H7 (cell line): ENCODE measurements at places on chromosomes 3 and 15. TPM values are rescaled to one million over a fixed set of nuclear protein-coding genes. Genes with fewer than 3 reads are reported as not detected.

GRCh38 chr3:193269343-193270028, 28.5 kb downstream of the PLAAT1 start:
- no peak for DNase-seq

DNA sequence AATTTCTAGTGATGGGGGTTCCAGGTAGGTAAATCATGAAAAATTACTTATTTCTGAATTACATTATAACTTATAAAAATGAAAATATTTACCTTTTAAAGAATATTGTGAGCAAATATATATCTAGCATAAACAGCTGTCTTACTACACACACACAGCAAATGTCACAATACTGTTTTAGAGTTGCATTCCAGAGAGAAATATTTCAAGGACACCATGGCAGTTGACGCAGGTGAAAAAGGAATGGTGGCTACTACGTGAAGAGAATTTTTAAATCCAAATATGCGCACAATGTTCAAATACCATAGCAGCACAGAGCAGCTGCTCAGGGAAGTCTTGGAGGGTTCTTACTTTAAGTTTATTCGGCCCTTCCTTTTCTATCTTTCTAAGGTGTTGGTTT, 356.2 kb downstream of the CGGBP1 start:
- no peak for DNase-seq

DNA sequence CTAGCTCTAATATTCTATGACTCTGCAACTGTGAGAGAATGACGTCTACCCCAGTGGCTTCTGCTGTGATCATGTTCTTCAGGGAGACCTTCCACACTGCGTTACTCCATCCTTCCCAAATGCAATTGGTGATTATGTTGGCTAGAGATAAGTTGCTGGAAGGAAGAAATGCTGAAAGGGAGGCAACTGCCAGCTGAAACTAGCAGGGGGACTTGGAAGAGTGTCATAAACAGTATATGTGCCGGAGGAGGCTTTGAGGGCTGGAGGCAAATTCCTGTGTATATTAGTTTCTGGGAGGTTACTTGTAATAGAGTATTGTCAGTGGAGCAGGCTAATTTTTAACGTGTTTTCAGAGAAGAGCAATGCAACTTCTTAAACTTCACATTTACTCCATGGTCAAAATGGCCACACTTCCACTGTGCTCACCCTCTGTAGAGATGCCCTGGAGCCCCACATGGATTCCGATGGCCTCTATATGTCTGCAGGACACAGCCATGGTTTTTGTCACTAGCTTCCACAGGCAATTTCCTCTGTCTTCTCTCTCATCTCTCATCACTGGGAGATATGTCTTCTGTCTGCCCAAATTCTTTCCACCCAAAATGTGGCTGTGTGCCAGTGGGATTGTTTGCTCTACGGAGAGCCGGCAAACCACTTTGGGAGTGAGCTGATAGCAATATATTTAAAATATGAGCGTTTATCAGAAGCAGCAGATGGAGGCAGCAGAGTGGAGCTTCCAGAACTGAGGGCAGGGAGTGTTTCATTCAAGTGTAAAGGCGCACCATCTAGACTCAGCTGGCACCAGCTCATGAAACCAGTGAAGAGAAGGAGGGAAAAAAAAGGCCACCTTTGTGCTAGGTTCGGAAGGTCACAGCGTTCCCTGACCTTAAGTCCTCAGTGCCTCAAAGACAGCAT, 13.3 kb upstream of the CD47 start:
- no peak for DNase-seq

Gene GABRB3
- 89.0 and 94.5 TPM in 2 replicates for total RNA-seq

- DNase-seq = peak; percentile 97
Observed at GRCh38 chr3:184380185-184380626, 352 bp downstream of the CHRD start.

DNA sequence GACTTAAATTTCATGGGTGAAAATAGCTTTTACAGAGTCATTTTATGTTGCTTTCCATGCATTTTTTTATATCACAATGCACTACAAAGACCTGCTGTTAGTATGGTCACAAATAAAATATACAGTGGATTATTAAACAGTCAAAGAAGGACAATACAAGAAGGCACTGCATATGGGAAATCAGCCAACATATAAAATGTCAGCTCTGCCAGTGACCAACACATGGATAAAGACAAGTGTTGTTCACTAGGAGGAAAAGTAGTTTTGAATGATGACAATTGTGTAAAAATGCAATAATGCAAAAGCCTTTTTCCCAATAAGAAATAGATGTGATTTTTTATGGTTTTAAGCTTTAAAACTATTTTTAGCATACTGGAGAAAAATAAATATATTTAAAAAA, 425.3 kb upstream of the CBLB start:
- DNase-seq = no peak

DNA sequence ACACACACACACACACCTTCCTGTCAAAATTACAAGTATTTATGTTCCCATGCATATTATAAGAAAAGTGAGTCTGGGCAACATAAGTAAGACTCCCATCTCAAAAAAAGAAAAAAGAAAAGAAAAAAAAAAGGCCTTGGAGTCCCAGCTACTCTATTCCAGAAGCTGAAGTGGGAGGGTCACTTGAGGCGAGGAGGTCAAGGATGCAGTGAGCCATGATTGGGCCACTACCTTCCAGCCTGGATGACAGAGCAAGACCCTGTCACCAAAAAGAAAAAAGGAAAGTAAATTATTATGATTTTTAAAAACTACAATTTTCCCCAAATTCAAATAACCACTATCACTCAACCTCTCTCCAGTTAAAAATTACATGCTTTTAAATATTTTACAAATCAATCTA, 113.1 kb downstream of the STAG1 start:
- no peak for DNase-seq

Gene AADAC
- total RNA-seq = not detected in 2 replicates

DNA sequence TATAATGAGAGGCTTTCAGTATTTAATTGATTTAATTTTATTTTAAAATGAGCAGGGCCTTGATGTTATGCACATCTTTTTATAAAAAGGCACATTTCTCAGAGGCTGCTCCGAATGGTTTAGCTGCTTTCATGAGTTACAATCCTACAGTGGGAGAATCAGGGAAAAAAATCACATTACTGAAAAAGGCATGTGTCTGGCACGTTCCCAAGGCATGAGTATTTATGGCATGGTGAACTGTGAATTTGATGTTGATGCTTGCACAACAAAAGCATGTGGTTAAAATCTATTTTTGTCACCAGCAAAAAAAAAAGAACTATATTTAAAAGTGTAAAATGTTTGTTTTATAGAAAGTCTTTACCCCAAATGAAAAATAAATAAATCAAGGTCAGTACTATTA, 485.2 kb upstream of the ROBO2 start:
- DNase-seq = no peak

GRCh38 chr3:154193000-154193615, 71.9 kb downstream of the ARHGEF26 start:
- DNase-seq = no peak

- DNase-seq = no peak
Observed at GRCh38 chr3:8884630-8885290, 78.5 kb downstream of the RAD18 start.

- no peak for DNase-seq
Observed at GRCh38 chr3:125125821-125126245, 70.0 kb upstream of the HEG1 start.

Gene TUSC7
- not detected in 2 replicates for total RNA-seq

Gene C3orf20
- total RNA-seq = 0.04 and 0.07 TPM in 2 replicates

Gene CPN2
- 0.21 TPM in 1 of 2 replicates, not detected in the other for total RNA-seq

Gene PRRT3
- total RNA-seq = 5.3 and 6.8 TPM in 2 replicates

Gene ISL2
- total RNA-seq = 0.33 TPM in 1 of 2 replicates, not detected in the other

DNA sequence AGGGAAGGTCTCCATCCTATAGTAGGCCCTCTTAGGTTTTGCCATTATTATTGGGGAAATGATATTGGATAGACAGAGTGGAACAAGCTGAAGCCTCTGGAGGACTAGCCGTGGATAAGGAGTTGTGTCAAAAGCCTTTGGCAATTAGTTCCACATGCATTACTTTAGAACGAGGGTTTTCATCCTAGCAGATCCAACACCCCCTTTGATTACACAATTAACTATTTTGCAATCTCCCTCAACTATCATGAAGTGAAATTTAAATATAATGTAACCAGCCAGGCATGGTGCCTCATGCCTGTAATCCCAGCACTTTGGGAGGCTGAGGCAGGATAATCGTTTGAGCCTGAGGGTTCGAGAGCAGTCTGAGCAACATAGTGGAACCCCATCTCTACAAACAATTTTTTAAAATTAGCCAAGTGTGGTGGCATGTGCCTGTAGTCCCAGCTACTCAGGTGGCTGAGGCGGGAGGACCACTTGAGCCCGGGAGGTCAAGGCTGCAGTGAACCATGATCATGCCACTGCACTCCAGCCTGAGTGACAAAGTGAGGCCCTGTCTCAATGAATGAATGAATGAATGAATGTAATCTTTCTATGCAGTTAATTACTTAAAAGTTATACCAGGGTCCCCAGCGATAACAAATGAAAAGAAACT, 56.8 kb downstream of the PXYLP1 start:
- no peak for DNase-seq

GRCh38 chr3:131233900-131234668, 147.5 kb upstream of the NUDT16 start:
- no peak for DNase-seq
